HS-27A (cell line): ENCODE measurements at places on chromosomes 11 and 22.

DNA sequence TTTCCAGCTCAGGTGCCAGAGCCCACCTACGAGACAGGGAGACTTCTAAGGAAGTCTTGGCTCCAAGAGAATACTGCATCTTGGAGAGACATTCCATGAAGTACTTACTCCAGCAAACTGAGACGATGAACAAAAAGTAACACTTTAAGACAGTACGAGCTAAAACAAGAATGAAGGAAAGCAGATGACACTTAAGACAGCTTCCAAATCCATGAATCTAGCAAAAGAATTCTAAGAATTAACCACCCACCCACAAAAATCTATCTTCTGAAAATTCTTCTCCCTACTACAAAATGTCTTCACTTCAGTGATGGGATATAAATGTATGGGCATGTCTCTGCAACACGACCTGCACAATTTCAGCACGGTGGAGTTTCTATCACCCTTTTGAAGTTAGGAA lies 132.9 kb downstream of the C11orf58 start:
- no peak for DNase-seq

DNA sequence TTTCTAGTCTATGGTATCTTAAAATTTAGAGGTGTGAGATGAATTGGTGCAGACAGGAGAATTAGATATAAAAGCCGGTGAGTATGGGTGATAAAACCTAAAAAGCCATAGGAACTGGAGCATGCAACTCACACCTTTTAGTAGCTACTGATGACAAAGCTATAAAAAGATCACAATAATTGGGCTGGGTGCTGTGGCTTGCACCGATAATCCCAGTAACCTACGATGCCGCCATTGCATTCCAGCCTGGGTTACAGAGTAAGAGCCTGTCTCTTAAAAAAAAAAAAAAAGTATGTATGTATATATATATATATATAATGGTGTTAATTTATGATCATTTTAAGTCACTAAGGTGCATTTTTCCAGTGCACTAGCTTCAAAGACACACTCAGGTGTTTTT lies 17.2 kb downstream of the WEE1 start:
- no peak for DNase-seq

DNA sequence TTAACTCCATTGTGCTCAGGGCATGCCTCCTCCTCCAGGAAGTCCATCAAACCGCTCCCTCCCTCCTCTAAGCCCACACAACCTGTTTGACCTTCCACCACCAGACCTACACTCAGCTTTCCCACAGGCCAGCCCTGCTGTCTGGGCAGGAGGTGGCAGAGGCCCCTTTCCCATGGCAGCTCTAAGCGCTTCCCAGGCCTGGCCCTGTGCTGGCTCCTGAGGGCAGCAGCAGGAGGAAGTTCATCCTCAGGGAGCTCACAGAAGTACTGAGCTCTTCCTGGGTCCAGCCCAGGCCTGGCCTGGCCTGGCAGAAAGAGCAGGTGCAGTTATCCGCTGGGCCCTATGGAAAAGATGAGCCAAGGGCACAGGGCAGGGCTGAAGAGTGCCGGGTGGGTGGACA lies 31.4 kb downstream of the ARAP1 start:
- DNase-seq = no peak

DNA sequence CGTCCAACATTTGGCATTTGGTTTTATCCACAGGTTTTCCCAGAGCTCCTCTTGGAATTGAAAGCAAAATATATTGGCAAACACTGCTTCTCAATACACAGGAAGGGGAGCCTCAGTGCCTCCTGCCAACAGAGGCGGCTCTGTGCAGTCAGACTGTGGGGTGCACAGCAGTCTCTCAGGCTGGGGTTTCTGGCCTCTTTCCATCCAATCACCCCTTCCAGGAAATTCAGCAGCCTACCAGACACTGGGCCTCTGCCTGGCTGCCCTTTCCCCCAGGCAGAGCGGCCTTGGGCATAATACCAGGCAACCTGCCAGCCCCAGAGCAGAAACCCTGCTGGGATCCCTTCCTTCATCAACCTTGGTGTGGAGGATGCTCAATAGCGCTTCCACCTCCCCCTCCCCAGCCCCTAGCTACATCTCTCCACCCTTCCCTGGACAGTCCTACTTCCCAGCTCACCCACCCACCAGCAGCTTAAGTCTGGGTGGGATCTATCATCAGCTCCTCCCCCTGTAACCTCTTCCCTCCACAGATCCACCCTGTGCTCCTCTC lies 17.8 kb upstream of the RAPSN start:
- no peak for DNase-seq

DNA sequence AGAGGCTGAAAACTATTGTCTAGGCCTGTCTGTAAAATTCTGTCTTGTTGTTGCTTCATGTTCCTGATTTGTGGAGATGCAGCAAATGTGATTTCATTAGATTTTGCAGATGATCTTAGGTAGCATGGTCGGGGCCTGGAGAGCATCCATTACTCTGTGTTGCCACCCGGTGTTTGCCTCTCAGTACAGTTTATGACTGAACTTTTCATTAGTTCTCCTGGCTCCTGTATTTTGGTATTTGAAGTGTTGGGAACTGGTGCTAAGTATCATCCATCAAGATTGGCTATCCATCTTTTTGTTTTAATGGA lies 7.7 kb downstream of the YWHAH start:
- DNase-seq = no peak

GRCh38 chr22:29245626-29246385 lies 22.0 kb downstream of the RHBDD3 start:
- no peak for DNase-seq

GRCh38 chr11:61701242-61701886 lies 21.2 kb downstream of the DAGLA start:
- DNase-seq = no peak

DNA sequence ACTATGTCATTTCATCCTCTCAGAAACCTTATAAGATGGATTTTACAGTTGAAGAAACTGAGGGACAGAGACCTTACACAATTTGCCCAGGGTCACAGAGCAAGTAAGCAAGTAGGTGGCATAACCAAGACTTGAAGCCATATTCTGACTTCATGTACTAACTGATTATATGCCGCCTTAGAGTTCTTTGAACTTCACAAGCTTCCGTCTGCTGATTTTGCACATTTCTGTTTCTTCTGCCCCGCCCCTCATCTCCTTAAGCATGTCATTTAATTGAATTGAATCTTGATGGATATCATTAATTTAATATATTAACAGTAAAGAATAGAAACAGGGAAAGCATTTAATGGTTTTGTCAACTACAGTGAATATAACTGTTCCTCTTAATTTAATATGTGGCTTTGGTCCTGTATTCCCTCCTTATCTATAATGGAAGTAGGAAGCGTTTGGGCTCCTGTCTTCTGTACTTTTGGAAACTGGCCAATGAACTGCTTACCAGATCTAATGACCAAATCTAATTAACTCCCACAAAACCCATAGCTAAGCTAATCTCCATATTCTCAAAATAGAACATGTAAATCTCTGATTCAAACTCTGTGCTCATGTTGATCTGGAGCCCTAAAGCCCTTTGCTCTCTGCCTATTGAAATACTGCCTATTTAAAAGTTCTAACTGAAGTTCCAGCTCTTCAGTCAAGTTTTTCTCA lies 30.4 kb downstream of the SIK2 start:
- no peak for DNase-seq

GRCh38 chr11:82969811-82970210 lies 68.3 kb downstream of the DDIAS start:
- no peak for DNase-seq

GRCh38 chr11:1071571-1072115 lies 3.0 kb upstream of the MUC2 start:
- DNase-seq = no peak

DNA sequence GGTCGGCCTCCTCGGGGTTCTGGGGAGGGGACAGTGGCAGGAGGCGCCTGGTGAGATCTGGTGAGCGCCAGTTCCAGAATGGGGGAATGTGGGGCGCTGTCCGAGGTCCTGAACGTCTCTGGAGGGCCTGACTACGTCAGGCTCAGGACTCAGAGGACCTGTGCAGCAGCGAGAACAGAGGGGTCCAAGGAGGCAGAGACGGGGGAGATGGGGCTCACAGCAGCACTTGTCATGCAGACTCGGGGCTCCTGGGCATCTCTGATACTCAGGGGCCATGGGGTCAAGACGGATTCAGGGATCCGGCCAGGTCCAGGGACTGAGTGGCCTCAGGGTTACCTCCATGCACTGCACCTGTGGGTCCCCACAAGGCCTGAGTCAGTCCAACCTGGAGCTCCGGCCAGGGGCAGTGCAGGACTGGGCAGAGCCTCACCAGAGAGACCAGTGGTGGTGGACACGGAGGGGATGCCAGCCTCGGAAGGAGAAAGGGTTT lies 92.2 kb downstream of the BRD1 start:
- DNase-seq = no peak

DNA sequence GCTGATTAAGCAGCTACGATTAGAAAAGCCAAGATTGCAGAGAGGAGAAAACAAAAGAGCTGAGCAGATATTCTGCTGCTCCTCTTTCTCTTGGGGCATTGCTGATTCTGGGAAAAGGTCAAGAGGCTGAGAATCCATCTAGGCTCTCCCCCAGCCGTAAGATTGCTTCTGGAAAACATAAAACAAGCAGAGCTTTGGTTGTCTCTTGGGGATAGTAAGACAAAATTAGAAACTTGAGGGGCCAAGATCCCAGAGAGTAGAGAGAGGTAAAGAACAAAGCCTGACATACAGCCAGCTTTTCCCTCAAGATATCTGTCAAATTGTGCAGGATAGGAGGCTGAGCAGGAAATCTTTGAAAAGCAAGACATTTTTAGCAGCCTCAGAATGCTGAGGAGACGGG lies 158.2 kb downstream of the TTC28 start:
- DNase-seq = no peak

GRCh38 chr11:76706667-76707066 lies 36.1 kb upstream of the LRRC32 start:
- no peak for DNase-seq
